Globus pallidus (tissue), 1 donor: ENCODE measurements at places on chromosomes 6 and 20.
A peak's percentile ranks its signal among the peaks of the same experiment; 100 is the strongest.

DNA sequence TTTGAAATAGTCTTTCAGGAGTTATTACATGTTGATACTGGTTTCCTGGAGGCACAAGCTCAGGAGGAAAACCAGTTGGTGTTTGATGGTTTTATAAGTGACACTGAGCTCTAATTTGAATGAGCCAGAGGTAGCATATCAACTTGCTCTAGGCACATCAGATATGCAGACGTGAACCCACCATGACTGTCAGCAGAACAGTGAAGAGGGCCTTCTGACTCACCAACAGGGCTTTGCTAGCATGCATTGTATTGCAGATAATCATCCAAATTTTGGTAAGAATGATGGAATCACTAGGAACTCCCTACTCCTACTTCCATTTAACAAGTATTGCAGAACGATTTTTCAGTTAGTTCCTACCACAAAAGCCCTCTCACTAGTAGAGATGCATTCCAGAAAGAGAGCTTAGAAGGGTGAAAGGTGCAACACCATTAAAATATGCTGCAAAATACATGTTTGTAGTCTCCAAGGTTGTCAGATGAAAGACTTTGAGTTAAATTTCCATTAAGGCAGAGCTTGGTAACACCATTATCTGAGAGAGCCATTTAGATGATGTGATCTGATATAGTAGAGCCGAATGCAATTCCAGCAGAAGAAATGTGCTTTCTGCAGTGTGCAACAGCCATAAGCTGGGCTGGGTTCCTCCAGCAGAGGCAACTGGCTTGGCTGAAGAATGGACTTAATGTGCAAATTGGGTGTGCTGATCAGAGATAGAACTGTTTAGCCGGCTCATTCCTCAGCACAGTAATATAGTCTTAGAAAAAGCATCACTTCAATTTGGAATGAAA is 968.7 kb upstream of the ADGRB3 start:
- DNase-seq = no peak

DNA sequence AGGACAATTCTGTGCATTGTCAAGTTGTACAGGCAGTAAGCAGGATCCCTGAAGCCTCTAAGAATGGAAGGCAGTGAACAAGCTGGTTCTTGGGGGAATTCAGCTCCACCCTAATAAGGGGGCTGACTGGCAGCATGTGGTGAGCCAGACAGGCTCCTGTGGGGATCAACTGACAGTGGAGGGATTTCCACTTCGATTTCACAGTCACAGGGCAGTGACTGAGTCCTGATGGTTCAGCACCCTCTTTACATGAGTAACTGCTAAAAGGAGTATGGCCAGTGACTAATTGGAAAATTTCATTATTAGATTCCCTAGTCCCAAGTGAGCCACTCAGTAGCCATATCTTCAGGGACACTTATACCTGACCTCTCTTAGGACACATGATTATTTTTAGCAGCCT is 78.4 kb downstream of the NDUFAF5 start:
- DNase-seq = no peak

GRCh38 chr6:41489120-41489851 is 56.9 kb upstream of the FOXP4 start:
- no peak for DNase-seq

GRCh38 chr6:161594412-161594811 is 320.6 kb upstream of the AGPAT4 start:
- no peak for DNase-seq

- DNase-seq = peak; percentile 57
Measured at GRCh38 chr20:4064144-4064909, 49.0 kb upstream of the RNF24 start.

GRCh38 chr6:165708985-165709576 is 46.0 kb upstream of the PDE10A start:
- DNase-seq = no peak

DNA sequence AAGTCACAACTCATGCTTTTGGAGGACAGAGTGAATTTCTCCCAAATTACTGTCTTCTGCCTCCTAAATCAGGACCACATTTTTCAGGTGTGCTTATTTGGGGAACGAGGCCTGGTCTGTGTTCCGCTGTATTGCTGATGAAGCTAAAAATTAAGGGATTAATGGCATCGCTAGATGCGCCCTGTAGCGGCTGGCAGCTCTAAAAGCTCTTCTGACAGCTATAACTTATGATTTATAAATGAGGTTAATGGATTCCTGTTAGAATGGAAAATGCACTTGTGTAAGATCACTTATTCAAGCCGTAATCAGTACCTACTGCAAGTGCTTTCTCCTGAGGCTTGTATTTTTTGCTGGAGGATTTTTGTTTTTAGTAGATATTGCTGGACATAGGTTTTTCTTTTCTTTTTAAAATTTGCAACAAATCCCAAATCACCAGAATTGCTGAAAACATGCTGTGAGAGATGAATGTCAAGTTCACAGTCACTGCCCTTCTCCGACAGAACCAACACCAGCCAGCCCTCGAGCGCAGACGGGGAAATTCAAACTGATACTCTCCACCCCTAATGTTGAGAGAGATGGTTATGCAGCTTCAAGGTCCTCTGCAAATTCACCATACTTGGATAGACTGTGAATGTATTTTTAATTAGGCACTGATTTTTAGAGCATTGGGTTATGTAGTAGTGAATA is 49.1 kb downstream of the AKAP12 start:
- DNase-seq = no peak

- DNase-seq = no peak
Measured at GRCh38 chr20:47181056-47181862, 175.2 kb downstream of the ZMYND8 start.

DNA sequence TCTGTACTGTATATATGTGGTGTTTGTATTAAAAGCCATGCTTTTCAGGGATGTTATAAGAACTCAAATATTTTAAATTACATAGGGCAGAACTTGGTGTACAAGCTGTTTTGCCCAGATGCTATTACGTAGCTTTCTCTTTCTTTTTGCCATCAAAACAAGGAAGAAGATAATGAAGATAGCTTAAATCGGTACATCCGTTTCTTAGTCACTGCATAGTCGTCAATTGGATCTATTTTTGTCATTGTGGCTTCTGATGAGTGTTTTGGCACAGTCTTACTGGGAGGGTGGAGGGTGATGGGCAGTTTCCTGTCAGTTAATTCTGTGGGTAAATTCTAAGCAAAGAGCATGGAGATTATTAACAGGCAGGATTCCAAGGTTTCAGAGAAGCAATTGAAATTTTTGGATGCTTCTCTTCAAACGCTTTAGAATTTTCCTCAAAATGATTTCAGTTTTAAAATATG is 649.1 kb upstream of the GJE1 start:
- peak; percentile 23 for DNase-seq

- peak; percentile 8 for DNase-seq
Measured at GRCh38 chr6:137043710-137044365, 927 bp downstream of the IL20RA start.

- DNase-seq = no peak
Measured at GRCh38 chr6:168315596-168315995, 4.0 kb downstream of the DACT2 start.

GRCh38 chr6:2973676-2974075 is 2.3 kb upstream of the SERPINB6 start:
- no peak for DNase-seq
